ENCODE measurements at places on chromosomes 5 and 9.
A peak's percentile ranks its signal among the peaks of the same experiment; 100 is the strongest.

DNA sequence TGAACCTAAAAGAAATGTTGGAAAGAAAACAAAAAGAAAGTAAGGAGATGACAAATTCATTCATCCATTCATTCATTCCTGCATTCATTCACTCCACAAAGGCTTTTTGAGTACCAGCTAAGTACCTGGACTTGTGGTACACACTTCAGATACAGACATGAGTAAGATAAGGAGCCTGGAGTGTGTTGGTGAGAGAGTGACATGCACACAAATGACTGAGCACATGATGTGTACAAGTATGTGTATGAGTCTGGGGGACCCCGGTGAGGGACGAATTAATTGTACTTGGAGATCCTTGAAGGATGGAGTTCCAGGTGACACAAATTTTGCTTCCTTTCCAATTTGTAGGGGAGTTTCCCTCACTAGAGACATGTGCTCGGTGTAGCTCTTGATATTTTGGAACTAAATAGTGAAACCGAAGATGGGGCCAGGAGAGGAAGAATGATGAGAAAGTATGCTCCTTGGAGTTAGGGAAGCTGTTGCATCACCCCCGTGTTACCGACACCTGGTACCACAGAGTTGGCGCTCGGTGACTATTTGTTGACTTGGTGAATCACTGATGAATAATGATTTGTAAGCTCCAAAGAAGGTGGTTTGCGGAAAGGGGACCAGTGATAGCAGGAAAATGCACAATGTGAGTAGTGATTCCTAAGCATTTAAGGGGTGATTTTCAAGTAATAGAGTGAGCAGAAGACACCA, 509.8 kb downstream of the CCDC171 start:
- peak; percentile 28 for DNase-seq

DNA sequence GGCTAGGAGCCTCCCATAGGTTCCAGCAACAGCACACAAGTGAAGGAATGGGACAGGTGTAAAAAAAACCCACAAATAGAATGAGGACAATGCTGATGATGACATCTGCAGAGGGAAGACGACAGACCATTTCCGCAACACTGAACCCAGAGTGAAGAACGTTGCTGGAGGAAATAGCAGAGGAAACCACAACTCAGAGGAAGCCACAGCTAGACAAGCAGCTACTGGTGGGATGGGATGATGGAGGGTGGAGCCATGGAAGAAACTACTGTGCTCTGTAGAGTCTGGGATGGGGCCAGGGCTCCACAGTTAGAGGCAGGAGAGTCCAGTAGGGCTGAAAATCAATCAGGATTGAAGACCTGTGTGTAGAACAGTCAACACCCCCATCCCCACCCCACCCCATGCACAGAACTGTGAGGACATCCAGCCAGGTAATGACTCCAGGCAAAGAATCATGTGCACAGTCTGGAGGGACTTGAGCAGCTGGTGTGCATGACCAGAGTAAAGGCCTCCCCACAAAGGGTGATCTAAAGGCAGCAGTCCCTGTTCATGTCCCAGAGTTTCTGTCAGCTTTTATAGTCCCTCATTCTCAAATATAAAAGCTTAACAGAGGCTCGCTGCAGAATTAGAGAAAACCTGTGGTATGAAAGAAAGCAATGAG, 65.2 kb upstream of the SPIN1 start:
- no peak for DNase-seq

DNA sequence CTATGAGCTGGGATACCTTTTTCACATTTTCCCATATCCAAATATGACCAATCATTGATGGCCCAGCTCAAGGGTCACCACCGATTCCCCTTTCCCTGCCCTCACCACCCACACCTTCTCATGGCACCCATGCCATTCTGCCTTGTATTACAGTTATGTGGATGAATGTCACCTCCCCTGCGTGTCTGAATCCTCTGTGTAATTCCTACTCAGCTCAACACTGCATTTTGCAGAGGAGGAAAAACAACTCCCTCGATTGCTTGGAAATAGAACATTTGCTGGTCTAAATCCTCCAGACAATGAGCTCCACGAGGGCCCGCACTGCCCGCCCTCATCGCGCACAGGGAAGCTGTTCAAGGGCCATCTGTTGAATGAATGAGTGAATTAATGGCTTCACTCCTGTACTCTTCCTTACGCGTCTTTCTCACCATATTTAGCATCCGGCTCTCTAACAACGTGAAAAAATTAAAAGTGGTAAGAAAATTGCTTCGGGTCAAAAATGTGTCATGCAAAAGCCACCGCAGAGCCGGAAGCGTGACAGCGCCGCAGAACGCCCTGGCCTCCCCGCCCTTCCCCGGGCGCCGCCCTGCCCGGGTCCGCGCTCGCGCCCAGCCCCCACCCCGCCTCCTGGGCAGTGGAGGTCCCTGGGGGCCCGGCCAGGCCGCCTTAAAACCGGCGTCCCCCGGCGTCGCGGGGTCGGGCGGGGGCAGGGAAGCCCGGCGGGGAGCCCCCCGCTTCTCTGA, 704 bp downstream of the SUSD1 start:
- DNase-seq, result peak; percentile 75

GRCh38 chr5:134070725-134071613, 43.5 kb upstream of the TCF7 start:
- DNase-seq, result peak; percentile 50

DNA sequence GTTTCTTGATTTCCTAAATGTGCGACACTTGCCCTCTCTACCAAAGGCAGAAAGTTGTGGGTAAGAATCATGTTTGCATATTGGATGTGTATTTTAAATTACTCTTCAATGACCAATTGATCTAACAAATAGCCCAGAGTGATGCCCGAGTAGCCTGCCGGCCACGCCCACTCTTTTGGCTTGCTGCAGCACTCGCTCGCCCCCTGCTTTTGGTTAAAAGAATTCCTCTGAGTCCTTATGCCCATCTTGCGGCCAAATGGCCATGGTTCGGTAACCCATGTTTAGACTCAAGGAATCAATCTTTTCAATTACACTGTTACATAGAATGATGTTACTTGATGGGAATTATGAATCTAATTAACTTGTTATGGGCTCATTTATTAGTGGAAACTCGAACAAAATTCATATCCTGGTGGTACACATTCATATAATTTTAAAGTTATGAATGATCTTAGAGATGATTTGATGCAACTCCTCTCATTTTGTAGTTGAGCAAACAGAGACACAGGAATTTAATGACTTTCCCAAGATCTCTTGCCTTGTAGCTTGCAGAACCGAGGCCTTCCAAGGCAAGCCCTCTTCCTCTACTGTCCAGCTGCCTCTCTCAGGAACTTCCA, 36.5 kb downstream of the PPIC start:
- peak; percentile 23 for DNase-seq

DNA sequence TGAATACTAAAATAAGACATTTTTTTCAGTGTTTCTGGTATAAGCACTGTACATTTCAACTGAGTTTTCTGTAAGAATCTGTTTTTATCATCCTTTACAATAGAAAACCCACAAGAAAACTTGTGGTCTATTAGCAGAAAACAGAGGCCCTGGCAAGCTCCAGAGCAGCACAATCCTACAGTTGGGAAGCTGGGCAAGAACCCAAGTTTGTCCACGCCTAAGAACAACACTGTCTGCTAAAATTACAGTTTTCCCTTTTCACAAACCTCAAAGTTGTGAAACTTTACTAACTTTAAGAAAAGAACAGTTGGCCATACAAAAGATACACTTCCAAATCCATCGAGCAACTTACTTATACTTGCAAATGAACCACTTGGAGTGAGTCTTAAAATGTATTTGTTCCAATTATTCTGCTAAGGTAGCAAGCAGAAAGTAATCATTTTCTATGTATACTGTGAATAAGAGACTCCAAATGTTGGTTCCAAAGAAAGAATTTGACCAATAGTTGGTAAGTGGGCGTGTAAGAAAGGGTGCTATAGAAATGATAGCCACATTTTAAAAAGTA, 982.0 kb upstream of the ARRDC3 start:
- DNase-seq, result no peak

GRCh38 chr5:180689071-180689694, 39.8 kb upstream of the FLT4 start:
- no peak for DNase-seq

DNA sequence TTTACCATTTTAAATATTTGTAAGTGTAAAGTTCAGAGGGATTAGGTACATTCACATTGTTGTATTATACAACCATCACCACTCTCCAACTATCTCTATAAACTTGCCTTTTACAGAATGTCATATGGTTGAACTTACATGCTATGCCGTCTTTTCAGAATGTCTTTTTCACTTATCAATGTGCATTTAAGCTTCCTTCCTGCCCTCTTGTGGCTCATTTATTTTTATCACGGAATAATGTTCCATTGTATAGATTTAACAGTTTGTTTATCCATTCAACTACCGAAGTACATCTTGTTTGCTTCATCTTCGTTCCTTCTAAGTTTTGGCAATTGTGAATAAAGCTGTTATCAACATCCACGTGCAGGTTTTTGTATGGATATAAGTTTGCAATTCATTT, 133.3 kb upstream of the C6 start:
- DNase-seq, result no peak

DNA sequence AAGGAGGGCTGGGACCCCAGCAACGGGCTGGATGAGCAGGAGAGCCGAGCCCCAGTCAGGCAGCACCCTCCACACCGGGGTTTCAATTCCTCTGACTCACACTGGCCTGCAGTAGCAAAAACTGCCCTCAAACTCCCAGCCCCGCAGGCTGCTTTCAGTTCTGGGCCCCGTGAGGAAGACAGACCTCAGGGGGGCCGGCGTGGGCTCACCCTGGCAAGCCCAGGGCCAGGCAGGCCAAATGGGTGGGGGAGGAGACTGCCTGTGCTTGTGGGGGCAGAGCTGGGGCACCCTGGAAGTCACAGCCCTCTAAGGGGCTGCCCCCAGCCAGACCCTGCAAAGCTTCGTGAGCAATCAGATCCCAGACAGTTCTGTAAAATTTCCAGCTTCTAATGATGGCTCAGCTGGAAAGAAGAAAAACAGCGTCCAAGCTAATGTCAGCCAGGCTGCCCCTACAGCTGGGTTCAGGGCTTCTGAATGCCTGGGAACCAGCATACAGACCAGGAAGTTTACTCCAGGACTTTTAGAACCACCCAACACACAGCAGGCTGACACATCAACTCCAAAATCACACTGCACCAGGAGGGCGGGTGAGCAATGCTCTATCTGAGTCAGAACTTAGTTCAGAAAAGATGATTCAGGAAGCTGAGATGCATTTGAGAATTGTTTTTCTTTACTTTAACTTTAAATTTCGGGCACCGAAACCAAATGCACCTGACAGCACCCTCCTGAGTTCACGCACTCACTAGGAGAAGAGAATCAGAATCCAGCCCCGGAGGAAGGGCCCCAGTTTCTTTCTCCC, 34.7 kb downstream of the LPCAT1 start:
- peak; percentile 94 for DNase-seq

DNA sequence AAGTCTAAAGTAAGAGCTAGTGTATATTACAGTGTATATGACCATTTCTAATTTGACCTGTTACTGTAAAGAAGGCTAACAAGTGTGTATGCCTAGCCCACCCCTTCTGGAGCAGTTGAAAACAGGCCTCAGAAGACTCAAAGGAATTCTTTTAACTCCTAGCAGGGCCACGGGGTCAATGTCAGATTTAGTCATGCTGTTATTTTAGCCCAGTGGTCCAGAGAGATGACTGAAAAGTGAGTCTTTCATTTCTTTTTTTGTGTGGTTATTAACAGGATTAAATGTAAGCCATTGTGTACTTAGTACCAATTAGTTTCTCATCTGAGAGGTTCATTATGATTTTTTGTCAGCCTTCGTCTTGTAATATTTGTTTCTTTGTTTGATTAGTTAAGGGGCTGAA, 24.4 kb downstream of the ZCCHC7 start:
- DNase-seq, result no peak

DNA sequence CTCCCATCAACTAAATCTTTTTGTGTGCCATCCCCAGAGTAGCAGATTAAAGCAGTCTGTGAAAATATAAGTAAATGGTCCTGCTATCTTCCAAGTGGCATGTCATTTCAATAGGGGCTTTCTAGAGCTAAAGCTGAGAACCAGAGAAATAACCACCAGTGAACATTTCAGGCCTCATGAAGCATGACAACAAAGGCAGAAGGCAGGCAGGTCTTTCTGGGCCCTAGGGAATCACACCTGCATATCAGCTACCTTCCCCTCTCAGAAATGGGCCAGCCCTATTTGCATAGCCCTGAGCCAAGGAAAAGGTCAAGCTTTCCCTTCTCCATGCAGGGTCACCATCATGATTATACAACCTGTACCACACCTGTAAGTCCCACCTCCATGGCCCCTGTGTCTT, 205.3 kb downstream of the DEPDC1B start:
- DNase-seq, result no peak

GRCh38 chr9:129405089-129405826, 215.6 kb downstream of the C9orf50 start:
- DNase-seq, result no peak

DNA sequence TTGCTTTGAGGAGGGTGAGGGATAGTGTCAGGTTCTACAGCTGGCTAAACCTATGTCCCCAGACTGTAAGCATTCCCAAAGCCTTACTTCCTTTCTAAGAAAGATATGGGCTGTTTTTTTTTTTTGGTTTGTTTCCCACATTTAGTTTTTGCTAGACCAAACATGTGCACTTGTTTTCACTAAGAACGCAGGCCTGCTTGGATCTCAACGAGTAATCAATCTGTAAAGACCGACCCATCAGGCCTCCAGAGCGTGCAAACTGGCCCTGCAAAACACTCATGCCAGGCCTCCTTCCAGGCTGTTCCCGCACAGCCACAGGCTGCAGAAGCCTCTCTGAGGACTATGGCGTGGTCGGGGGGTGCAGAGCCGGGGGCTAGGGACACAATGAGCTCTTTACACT, 304.8 kb upstream of the PANK3 start:
- no peak for DNase-seq

DNA sequence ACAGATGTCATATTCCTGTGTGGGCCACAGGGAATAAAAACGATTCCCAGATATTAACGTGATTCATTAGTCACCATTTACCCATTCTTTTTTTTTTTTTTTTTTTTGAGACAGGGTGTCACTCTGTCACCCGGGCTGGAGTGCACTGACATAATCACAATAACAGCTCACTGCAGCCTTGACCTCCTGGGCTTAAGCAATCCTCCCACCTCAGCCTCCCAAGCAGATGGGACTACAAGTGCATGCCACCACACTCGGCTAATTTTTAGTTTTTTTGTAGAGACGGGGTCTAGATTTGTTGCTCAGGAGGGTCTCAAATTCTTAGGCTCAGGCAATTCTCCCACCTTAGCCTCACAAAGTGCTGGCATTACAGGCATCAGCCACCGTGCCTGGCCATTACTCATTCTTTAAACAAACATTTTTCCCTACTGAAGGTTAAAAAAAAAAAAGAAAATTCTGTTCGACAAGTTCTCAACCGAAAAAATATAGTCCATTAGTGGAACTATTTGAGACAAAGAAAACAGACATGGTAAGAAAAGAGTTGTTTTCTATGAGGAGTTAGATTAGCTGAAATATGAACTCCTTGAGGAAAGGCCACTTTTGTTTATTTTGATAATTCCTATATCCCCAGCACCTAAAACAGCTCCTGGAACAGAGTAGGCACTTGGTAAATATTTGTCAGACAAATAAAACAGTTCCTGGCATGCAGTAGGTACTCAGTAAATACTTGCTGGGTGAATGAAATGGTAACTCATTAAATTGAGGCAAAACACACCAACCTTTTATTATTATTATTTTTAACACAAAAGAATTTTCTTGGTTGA, 32.1 kb upstream of the PDCL start:
- DNase-seq, result no peak

- DNase-seq, result no peak
Observed at GRCh38 chr5:160493806-160494338, 72.2 kb downstream of the PTTG1 start.
